ENCODE measurements at places on chromosomes 6 and 20.

DNA sequence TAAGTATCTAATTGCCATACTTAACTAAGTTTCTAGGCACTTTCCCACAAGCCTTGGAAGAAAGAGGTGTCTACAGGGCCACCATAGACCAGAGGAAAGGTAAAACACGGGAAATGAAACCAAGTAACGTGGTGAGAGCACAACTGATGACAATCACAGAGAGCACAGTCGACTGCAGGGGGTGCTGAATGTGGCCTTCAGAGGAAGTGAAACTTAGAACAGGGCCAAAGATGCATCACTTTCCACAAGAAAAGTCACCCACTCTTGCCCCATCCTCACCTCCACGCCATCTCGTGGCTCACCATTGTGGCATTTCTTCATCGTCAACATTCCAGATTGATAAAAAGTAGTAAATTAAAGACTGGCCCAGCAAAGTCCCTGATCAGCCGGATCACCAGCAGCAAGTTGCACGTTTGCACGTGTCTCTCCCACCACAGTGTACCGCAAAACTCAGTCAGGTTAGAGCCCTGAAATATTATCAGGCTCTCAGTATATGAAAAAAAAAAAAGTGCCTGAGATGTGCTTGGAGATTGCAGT is 31.4 kb downstream of the HIVEP2 start:
- peak; percentile 64 for DNase-seq

DNA sequence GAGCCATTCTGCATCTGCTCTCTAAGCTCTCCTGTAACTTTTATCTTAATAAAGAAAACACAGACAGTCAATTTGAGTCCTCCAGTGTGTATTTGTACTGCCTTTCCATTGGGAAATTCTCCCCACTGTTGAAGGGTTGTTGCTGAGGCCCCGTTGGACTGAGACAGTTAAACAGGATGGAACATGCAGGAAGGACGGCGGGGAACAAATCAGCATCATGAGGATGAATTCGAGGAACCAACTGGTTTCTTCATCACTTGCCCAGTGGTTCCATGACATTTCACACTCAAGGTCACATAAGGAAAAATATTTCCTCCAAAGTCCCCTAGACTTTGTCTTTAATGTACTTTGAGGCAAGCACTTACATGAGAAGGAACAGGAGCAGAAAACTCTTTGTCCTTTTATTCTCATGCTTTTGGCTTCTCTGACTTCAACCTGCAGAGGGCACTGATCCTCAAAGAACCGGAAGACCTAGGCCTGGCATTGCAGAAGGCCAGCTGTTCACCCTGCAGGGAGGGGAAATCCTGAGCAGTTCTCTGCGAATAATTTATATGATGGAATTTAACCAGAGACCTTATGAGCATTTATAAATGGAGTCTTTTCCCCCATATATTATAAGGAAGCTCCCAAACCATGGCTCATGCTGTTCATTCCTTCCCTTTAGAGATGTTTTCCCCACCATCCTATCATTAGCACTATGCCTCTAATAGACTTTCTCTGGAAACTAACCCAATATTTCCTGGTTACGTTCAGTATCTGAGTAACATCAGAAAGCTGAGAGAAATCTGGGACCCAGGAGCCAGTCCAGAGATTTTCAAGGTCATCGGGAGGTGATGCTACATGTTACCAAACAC is 55.2 kb upstream of the ADGRF1 start:
- DNase-seq, result no peak

DNA sequence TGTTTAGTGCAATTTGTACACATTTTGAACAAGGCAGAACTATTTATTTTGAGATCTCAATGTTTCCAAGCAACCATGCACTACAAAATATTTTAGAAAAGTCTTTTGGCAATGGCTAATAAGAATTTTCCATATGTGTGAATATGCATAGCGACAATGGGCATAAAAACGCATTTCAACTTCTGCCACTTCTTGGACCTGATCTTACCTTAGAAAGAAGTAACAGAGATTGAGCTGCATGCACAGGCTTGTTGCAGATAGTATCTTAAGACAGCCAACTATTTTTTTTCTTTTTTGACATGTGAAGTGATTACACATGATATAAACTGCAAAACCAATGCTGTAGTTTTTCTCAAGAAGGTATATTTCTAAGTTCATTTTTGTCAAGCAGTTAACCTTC is 210.4 kb upstream of the PHACTR1 start:
- DNase-seq, result no peak

- no peak for DNase-seq
These were observed 524.3 kb upstream of the EPHA7 start for GRCh38 chr6:93943661-93944060.

DNA sequence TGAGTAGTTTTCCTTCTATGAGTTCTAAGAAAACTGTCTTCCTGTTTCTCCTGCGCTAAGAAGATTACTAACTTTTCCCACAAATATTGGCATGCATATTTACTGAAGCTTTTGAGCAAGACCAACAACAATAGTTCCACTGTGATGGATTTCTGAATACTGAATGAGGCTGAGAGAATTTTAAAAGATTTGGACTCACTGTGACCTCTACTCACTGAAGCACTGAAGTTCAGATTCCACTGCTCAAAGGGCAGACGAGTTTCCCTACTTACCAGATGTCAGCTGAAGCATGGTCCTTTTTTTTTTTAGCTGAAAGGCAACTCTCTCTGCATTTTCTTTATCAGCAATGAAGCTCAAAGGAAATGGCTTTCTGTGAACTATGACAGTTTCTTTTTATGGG is 718.5 kb downstream of the RFPL4B start:
- DNase-seq, result no peak

- no peak for DNase-seq
These were observed 24.6 kb downstream of the RIMS4 start for GRCh38 chr20:44785768-44786167.

- DNase-seq, result no peak
These were observed 1.4 kb upstream of the MARCKS start for GRCh38 chr6:113855500-113856374.

GRCh38 chr20:38680500-38681306 is 43.6 kb upstream of the SLC32A1 start:
- no peak for DNase-seq

DNA sequence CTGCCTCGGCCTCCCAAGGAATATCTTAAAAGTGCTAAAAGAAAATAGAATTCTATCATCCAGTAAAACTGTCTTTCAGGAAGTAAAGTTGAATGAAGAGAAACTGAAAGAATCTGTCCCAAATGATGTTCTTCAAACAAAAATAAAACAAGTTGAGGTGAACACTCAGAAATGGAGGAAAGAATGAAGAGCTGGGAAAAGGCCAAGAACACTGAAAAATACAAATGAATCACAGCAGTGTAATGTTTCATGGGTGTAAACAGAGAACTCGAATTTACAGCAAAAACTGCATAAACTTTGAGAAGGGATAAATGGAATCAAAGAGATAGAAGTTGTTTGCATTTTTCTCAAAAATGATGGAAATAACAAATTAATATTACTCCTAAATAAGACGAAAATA is 317.3 kb downstream of the TAF4 start:
- DNase-seq, result no peak

DNA sequence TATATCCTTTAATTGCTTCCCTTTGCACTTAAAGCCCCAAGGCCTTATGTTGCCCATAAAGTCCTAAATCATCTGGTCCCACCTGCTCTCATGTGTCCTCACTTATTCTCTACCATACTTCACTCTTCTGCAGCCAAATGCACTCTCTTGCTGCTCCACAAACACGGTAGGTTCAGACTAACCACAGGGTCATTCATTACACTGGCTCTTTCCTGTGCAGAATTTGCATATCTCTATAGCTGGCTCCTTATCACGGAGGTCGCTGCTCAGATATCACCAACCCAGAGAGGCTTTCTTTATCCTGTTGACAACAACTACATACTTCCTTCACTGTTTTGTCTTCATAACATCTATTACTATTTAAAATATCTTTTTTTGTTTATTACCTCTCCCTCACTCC is 86.8 kb downstream of the MOXD1 start:
- DNase-seq, result no peak

- DNase-seq, result no peak
These were observed 694.6 kb downstream of the QKI start for GRCh38 chr6:164108869-164109769.

- no peak for DNase-seq
These were observed 10.9 kb upstream of the MRS2 start for GRCh38 chr6:24391756-24392405.

DNA sequence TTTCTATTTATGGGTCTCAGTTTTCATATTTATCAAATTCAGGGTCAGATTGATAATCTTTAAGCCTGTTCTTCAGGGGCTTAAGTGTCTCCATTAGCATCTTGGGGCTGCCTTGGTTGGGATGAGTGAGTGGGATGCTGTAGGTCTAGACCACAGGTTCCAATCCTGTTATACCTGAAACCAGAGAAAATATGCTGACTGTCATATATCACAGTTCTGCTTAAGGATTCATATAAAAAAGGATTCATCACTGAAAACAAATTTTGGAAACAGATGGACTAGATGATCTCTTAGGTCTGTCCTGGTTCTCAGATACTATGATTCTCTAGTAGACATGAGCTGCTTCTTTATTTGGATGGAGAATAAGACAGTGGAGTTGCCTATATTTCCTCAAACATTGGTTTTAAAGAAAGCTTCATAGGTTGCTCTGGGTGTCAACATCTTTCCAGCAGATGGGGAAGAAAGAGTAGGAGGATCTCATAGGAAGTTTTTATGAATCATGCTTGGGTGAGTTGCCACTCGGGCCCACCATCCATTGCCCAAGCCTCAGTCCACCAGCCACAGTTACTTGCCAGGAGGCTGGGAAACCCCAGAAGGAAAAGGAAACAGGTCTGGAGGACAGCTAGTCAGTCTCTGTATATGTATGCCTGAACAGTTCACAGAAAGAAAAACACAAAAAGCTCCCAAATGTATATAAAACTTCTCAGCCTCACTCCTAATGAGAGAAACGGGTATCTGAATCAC is 42.9 kb upstream of the MAP7 start:
- DNase-seq, result no peak

DNA sequence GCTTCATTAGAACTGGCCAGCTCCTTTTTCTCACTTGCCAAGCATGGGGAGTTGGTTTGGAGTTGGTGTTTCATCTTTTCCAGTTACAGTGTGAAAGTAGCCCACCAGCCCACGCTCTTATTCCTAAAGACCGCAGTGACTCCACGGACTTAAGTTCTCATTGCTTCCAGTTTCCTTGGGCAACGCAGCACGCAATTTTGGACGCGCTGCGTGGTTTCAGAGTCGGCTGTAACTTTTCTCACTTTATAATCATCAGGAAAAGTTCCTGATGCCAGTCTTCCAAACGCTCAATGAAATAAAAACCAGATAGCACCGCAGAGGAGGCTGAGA is 381 bp upstream of the PEX7 start:
- DNase-seq, result no peak

DNA sequence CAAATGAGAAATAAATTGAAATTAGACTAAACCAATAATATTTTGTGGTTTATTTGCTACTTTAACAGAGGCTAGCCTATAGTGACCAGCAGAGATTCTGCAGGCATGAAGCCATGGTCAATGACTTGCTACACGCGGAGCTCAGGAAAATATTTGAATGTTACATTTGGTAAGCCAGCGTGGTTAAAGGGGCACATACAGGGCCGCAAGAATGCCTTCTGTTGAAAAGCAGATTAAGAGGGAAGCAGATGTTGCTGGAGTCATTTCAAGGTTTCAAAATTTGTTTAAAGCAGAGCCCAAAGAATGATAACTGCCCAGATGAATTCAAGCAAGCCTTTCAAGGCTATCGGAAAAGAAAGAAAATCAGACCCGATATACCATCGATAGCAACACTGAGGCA is 294.3 kb upstream of the MAN1A1 start:
- no peak for DNase-seq

GRCh38 chr20:31811796-31812728 is 7.1 kb upstream of the MYLK2 start:
- DNase-seq, result no peak

DNA sequence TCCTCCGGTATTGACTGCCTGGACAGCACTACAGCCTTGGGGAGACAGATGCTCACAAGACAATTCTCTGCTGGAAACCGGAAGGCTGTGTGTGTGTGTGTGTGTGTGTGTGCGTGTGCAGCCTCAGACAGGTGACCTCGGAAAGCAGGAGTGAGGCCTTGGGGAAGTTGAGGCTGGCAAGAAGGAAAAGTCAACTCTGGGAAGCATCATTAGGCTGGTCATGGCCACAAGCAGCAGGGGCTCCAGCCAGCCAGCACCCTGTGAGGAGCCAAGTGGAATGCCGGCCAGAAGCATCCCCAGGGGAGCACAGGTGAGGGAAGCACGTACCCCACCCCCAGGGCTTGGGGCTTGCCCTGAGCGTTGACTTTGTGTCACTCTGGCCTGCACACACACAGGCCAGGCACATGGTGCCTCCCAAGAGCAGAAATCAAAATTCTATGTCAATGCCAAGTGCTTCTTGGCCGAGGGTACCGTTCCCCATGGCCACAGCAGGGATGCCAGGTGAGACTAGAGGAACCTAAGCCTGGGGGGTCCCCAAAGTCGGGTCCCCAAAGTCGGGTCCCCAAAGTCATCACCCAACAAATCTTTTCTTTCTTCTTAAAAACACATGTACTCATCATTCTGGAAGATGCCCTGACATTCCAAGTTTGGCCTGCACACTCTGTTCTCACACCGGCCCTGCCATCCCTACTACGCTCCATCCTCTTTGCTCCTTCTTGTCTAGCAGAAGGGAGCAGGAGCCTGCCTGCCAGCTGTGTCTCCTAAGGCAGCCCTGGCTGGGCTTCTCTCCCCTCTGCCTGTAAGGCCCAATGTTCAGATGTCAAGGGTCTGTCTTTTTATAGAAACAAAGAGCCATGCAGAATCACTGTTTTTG is 26.7 kb downstream of the FOXA2 start:
- DNase-seq, result no peak

DNA sequence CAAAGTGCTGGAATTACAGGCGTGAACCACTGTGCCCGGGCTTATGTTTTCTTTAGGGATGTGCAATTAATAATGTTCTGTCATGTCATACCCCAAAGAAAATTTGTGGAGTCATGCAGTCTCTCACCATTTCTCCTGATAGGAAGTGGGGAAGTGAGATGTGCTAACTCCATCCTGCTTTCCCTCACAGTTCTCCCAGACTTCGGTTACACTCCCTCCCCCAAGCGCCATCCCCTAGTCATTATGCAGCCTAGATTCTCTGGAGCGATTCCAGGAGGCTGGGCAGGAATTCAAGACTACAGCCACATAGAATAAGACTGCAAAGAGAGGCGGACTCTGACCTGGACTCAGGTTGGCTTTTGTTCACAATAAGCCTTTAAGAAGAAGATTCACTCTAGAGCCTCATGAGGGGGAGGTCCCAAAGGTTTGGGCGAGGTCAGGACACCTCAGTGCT is 271.4 kb downstream of the ALDH8A1 start:
- DNase-seq, result no peak

- no peak for DNase-seq
These were observed 30.5 kb upstream of the LYRM2 start for GRCh38 chr6:89669002-89669401.

DNA sequence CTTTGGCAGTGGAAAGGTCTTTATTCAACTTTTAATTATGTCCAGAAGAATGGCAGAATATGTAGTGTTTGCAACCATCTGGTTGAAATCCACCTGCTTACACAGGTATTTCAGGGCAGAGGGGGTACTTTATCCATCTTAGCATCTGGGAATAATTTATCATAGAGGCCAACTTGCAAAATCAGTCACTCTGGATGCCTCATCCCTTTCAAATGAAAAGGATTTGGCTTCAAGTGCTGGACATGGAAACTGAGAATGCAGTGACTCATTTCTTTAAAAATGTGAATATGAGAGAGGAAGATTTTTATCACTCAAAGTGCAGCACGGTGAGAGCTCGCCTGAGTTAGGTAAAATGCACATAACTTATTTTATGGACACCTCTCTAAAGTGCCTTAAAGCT is 758.3 kb downstream of the KIF16B start:
- DNase-seq, result no peak

GRCh38 chr6:169145991-169146501 is 107.6 kb downstream of the THBS2 start:
- no peak for DNase-seq
